Activated T-cell treated with anti-CD3 and anti-CD28 coated beads for 4 hours (primary cell): ENCODE measurements at places on chromosomes 12 and 14.

GRCh38 chr12:119178544-119179334 lies at the start of gene HSPB8:
Gene HSPB8 (plus strand): TSS chr12:119178931. CDS start chr12:119179313, 382 bp downstream.
- no peak for DNase-seq

- no peak for DNase-seq
Observed at GRCh38 chr12:2266666-2267620, 214.2 kb downstream of the CACNA1C start.

DNA sequence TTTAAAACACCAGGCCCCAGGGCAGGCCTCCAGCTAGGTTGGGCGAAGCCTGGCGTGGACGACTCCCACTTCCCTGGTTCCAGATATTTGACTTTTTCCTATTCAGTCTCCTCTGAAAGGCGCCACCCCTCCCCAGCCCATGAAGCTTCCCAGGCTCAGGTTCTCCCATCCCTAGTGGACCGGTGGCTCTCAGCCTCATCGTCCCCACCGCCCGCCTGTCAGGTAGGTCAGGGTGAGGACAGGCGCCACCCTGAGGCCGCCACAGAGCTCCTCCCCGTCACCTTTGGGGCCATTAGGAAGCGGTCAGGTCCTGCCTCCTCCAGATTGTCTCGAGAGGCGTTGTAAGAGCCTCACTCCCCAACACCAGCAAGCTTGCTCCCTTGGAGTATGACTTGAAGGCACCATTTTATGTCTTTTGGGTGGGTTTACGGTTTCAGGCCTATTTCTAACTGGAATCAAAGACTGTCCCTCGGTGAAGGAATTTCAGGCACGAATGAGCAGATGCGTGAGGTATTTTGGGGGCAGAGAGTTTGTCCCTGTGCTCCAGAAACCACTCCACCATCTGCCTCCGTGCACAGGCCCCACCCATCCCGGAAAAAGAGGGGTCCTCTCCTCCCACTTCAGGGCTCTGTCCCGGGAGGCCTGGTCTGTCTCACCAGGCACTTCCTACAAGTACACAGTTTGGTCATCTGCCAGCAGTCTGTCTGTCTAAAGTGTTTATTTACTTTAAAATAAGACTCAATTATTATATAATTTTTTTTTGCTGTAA lies 55.6 kb downstream of the TSPAN9 start:
- DNase-seq, result no peak

DNA sequence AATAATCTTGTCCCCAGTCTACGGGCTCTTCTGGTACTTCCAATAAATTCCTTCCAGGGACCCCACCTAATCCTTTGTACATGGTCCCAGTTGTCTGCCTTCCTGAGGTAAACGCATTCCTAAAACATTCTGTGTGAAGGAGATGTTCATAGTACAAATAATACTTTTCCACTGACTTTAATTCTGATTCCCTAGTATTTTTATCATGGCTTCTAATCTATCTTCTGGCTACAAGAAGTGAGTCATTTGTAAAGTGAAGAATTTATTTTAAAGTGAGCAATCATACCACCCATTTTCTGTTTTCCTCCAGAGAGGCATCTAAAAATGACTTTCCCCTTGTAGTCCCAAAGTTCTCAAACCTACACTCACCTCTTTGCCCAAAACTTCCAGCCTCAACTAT lies 65.9 kb upstream of the NUDT4 start:
- no peak for DNase-seq

DNA sequence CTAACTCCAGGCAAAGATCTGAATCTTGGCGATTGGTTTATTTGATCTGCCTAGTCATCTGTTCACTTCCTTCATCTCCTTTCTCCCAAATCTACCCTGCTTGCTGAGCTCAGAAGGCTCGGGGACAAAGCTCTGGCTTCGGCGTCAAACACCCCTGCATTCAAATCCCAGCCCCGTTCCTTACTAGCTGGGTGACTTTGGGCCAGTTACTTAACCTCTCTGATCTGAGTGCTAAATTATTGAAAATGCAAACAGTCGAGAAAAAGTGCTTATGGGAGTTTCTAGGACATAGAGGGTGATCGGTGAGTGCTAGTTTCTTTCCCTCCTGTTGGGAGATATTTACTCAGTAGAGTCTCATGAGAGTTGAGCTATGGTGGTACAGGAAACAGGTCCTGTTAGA lies 121.2 kb upstream of the RFLNA start:
- DNase-seq, result no peak
